Non-pigmented ciliary epithelial cell (primary cell): ENCODE measurements at places on chromosomes 1 and 21.
A peak's percentile ranks its signal among the peaks of the same experiment; 100 is the strongest.

- DNase-seq = no peak
Observed at GRCh38 chr1:234520908-234521817, 42.2 kb upstream of the TARBP1 start.

DNA sequence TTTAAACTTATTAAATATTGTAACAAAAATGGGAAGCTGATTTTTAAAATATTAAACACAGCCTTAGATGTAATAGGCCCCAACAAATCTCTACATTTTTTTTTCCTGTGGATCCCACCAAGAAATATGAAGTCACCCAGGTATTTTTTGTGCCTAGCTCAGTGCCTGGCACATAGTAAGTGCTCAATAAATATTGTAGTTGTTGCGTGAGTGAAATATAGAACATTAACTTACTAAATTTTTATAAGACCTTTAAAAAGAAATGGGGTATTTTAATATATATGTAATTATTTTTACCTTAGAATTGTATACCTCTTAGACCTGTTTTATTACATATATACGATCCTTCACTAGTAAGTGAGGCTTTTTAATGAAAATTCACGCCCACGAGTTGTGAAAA is 569 bp upstream of the DNAH14 start:
- no peak for DNase-seq

- DNase-seq = no peak
Observed at GRCh38 chr1:47388891-47389238, 27.2 kb upstream of the FOXE3 start.

DNA sequence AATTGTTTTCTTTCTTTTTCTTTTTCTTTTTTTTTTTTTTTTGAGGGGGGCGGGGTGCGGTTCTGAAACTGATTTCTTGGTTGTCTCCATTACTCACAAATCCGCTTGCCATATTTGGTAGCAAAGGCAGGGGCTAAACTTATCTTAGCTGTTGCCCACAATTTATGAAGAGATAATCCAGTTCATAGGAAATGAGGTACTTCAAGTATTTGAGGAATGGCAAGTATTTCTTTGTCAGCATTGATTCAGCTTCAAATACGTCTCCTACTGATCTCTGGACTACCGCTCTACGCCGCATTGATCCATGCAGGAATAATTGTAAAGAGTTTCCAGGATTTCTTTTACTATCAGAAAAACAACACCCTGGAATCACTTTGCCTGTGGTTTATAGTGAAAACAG is 289.2 kb upstream of the DPYD start:
- DNase-seq = peak; percentile 97

DNA sequence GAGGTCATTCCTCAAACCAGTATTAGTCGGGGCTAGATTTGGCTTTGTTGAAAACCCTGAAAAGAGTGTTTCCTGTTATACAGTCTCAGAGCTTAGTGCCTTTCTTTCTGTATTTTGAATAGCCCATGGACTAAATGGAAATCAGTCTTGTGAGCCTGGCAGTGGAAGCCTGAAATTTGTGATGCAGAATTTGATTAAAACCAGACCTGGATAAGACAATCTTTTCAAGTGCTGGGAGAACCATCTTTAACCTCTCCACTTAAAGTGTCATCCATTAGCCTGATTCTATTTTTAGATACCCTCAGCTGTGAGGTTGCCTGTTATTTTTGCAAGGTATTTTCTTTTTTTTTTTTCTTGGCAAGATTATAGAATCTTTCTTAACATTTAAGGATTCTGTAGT is 19.5 kb downstream of the ACTN2 start:
- DNase-seq = no peak

DNA sequence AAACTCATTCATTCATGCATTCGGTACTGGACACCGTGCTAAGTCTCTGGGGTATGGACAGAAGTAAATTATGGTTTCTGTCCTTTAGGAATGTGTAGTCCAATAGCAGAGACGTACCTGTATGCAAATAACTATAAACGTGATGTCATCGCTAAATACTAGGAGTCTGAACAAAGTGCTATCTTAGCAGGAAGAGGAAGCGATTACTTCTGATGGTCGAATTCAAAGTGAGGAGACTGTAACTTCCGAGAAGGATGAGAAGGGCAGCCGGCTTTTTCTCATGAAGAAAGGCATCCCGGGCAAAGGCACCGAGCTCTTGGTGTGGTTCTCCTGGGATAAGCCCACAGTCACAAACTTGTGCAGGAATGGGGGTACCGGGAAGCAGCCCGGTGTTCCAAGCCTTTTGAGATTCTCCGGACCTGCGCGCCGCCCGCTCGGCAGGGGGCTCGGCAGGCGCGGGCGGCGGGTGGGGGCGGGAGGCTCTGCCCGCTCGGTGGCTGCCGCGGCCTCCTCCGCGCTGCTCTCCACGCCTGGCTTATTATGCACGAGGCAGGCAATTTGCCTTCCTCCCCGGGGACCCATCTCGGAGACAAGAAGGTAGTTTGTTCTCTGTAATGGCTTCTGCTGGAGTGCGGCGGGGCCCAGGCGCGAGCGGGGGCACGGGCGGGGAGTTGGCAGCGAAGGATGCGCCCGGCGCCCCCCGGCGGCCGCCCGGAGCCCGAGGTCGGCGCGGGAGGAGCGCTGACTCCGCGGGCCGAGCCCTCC is 67.5 kb upstream of the CD1D start:
- DNase-seq = no peak

DNA sequence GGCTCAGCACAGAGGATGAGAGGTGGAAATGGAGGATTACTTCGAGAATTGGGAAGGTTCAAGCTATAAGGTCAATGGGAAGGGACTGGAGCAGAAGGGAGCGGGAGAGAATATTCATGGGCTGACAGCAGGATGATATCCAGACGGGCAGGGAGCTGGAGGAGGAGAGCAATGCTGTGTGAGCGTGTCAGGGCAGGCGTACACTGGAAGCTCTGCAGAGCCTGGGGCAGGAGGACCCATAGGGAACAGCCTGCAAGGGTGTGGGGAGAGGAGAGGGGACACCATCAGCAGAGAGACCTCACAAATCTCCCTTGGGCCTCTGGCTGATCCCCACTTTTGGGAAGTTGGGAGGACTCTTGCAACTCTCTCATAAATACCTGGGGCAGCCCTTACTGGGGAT is 13.7 kb downstream of the CSF1 start:
- no peak for DNase-seq

GRCh38 chr1:46405197-46405555 is 11.1 kb downstream of the FAAH start:
- no peak for DNase-seq

DNA sequence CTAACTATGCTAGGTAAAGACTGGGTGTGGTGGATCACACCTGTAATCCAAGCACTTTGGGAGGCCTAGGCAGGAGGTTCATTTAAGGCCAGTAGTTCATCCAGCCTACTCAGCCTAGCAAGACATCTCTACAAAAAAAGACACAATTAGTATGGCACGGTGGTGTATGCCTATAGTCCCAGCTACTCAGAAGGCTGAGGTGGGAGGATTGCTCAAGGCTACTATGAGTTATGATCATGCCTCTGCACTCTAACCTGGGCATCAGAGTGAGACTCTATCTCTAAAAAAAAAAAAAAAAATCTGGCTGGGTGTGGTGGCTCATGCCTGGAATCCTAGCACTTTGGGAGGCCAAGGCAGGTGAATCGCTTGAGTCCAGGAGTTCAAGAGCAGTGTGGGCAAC is 21.6 kb downstream of the NUP210L start:
- DNase-seq = no peak

DNA sequence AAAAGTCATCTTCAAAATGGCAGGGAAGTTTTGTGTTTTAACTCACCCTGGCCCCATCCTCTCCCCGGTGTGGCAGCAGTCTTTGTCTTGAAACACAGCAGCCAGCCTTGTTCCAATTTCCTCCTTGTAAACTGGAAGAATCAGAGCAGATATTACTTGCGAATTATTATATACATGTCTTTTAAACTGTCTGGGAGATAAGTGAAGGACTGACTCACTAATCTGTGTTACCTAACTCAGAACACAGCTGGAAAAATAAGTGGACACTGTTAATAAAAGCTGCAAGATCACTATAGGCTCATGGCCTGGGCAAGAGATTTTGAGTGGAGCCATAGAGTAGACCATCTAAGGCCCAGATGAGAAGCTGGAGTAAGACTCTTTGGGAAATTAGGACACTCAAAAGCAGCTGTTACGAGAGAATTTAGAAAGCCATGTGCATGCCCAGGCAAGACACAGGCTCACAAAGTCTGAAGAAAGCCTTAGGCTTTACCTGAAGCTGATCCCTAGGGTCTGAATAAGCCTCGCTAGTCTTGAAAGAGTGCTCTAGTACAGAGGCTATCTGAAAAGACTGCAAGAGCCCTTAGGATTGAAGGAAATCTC is 233.0 kb upstream of the RAB4A start:
- DNase-seq = no peak

- no peak for DNase-seq
Observed at GRCh38 chr1:18879791-18880309, 20.4 kb upstream of the TAS1R2 start.

GRCh38 chr1:90986953-90987352 is 34.9 kb downstream of the ZNF644 start:
- no peak for DNase-seq

DNA sequence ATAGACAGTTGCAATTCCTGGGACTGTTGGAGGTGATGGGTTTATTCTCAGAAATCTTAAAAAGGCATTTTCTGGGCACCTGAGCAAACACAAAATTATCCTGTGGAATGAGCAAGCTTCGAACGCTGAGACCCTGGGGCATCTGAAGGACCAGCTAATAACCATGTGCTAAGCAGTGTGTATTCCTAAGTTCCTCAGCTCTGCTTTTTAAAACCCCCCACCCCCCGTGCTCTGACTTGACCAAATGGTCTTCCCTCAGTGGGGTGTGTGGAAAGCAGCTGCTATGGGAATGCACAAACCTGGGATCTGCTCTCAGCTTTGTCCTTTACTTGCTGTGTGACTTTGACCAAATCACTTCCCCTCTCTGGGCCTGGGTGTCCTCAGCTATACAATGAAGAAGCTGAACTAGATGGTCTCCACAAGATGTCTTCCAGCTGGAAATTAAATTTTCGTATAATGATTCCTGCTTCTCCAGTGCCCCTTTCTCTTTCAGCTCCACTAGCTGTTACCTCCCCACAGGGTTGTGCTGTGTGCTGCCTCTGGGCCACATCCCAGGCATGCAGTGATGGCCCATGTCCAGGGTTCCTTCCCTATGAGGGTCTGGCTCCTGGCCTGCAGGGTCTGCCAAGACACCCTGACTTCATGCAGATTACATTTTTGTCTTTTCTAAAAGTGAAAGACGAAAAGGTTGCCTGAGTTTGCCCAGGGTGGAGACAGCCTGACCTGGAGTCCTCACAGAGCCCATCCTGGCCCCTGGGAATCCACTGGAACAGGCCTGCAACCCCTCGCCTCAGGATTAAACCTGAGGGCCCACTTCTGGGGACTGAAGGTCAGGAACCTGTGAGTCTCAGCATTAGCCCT is 14.9 kb upstream of the CD247 start:
- no peak for DNase-seq

- no peak for DNase-seq
Observed at GRCh38 chr1:59025201-59025600, 241.4 kb upstream of the JUN start.

DNA sequence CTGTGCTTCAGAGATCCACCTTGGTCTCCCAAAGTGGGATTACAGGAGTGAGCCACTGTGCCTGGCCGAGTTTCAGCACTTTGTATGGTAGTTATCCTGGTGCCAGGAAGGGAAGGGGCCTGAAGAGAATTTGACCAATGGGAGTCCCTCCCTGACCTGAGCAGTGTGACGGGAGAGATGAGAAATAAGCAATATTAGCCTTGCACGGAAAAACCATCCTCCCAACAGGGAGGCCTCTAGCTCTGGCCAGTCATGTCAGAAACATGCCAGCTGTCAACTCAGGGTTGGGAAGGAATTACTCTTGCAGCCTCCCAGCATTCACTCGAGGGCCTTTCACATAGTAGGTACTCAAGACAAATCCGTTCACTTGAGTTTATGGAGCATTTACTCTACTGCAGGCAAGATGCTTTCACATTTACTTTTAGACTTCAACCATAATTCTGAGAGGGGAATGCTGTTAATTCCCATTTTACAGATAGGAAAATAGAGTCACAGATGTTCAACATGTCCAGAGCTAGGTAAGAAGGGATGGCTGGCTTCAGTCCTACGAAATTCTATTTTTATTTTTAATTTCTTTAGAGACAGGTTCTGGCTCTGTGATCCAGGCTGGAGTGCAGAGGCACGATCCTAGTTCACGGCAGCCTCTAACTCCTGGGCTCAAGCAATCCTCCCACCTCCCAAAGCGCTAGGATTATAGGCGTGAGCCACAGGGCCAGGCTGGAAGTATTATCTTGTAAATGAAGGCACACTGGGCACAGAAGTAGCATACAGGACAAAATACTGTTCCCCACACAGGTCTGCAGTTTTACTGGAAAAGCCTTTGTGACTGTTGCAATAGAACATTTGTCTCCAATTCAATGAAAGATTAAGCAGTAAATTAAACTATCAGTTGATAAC is 3.2 kb upstream of the ATP13A2 start:
- no peak for DNase-seq

- peak; percentile 23 for DNase-seq
Observed at GRCh38 chr1:81113688-81114087, 687.0 kb upstream of the ADGRL2 start.

- DNase-seq = no peak
Observed at GRCh38 chr1:186975220-186975619, 146.5 kb downstream of the PLA2G4A start.
